Mucosa of descending colon (tissue), 3 donors: ENCODE measurements at places on chromosomes 11 and 22.

DNA sequence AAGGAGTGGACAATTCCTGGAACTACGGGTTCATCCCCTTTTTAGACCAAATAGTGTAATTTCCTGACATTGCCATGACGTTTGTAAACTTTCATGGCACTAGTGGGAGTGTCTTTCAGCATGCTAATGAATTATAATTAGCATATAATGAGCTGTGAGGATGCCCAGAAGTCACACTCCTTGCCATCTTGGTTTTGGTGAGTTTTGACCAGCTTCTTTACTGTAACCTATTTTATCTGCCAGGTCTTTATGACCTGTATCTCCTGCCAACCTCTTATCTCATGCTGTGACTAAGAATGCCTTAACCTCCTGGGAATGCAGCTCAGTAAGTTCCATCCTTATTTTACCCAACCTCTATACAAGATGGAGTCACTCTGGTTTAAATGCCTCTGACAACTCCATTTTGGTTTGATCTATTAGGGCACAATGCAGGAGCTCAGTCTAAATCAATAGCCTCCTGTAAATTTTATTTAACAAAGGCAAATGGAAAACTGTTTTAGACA is 20.7 kb downstream of the OR10A6 start:
- no peak for DNase-seq

DNA sequence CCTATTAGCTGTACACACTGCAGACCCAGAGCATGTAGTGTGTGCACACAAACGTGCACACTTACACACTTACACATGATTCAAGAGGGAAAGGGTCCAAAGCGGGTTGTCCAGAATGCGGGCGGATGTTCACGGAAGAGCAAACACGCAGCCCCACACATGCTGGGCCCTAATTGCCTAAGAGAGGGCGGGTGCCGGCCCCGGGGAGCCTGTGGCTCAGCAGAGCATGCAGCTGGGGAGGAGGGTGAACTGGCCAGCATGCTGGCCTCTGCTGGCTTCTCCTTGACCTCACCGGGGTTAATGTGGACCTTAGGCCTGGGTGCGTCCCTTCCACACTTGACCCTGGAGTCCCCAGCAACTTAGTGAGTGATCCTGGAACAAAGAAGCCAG is 816.3 kb downstream of the BRD1 start:
- DNase-seq, result no peak

GRCh38 chr11:20161230-20161918 is 1.1 kb upstream of the DBX1 start:
- no peak for DNase-seq

- no peak for DNase-seq
Measured at GRCh38 chr22:24236656-24237055, 8.2 kb downstream of the GGT5 start.

DNA sequence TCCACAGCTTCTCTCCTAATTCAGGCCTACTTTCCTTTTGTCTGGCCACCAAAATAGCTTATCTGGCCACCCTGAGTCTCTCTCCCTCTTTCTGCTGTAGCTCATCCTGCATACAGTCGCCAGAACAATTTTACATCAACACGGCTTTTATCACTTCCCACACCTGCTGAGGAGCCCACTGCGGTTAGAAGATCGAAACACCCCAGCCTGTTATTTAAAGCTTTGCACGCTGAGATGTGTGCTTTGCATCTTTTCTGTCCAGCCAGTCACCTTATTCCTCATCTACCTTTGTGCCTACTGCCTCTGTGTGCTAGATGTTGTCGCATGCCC is 96.0 kb downstream of the COMMD9 start:
- no peak for DNase-seq

GRCh38 chr11:78292109-78292803 is 103.5 kb downstream of the USP35 start:
- no peak for DNase-seq

GRCh38 chr11:29616611-29617010 is 400.2 kb downstream of the KCNA4 start:
- no peak for DNase-seq

DNA sequence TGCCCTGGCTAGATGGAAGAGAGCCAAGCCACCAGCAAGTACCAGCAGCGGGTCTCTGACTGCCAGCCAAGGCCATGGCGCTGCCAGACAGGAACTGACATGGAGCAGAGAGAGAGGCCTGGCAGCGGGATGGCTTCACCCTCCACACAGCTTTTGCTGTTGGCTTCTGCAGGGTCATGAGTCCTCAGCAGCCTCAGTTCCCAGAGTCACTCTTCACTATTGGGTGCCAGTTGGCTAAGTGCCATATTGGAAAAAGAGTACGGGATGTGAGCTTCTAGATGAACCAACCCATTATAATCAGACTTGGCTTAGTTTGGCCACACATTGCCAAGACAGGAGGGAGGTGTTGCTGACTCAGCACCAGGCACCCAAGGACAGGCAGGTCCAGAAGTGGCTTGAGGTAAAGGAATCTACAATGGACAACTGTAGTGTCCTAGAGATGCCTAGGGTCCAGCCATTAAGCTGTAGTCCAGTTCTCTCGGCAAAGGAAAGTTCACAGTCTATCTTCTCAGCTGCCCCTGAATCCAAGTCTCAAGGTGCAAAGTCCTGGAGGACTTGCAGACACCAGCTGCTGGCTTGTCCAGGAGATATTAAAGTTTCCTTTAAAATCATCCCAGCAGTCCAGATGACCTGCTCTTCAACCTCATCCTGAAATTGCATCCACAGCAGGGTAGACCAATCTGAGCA is 40.7 kb upstream of the POU2AF1 start:
- no peak for DNase-seq

GRCh38 chr11:75779960-75780359 is 11.4 kb downstream of the DGAT2 start:
- no peak for DNase-seq

GRCh38 chr11:87063982-87064381 is 26.2 kb downstream of the TMEM135 start:
- no peak for DNase-seq

- DNase-seq, result no peak
Measured at GRCh38 chr22:34783436-34783835, 282.5 kb upstream of the ISX start.

- peak; percentile 75 for DNase-seq
Measured at GRCh38 chr11:117843666-117844484, 19.3 kb upstream of the FXYD2 start.

- no peak for DNase-seq
Measured at GRCh38 chr11:28820296-28820989, 712.3 kb downstream of the METTL15 start.
